Thoracic aorta (tissue), 2 donors: ENCODE measurements at places on chromosomes 12 and 14. TPM values are rescaled to one million over a fixed set of nuclear protein-coding genes. Genes with fewer than 3 reads are reported as not detected.

KRT6A gene
- total RNA-seq = not detected

NR4A1 gene
- 468 TPM for total RNA-seq

LRTM2 gene
- total RNA-seq = not detected

LUM gene
- total RNA-seq = 257 TPM

SSTR1 gene
- total RNA-seq = 0.85 TPM

POLE2 gene
- total RNA-seq = 9.1 TPM

OTOGL gene
- total RNA-seq = 0.14 TPM
